Mesothelial cell of epicardium (in vitro differentiated cells): ENCODE measurements at places on chromosomes 13 and 19.

DNA sequence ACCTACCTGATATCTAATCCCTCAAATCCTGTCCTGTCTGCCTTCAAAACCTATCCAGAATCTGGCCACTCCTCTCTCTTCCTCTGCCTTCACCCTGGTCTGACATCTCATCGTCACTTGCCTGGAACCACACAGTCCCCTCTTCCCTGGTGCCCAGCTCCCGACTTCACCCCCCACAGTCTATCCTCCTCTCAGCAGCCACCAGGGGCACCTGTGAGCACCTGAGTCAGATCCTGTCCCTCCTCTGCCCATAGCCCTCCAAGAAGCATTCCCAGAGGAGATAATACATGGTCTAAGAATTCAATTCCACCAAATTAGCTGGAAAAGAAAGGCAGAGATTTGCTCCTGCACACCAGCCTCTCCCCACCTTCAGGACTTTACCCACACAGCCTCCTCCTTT lies 48.9 kb downstream of the ZNRF4 start:
- no peak for DNase-seq

- no peak for DNase-seq
Observed at GRCh38 chr19:10001899-10002298, 8.4 kb downstream of the COL5A3 start.

GRCh38 chr19:20244356-20244755 lies 77.3 kb downstream of the ZNF486 start:
- DNase-seq: no peak

DNA sequence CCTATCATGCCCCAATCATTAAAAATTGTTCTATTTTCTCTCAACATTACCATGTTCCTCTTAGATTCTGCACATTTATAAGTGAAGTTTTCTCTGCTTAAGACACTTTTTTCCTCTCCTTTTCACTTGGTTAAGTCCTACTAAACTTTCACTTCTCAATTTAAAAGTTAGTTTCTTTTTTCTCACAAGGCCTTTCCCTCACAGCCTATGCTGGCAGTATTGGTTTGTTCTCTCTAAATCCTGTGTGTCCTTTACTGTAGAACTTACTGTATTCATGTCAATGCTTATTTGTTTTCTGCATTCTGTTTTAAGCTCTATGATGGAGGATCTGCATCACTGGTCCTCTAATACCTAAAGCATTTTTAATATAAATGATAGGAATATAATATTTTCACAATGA lies 2816.6 kb downstream of the PCDH9 start:
- no peak for DNase-seq

GRCh38 chr13:86760620-86761019 lies 910.6 kb upstream of the SLITRK5 start:
- no peak for DNase-seq

DNA sequence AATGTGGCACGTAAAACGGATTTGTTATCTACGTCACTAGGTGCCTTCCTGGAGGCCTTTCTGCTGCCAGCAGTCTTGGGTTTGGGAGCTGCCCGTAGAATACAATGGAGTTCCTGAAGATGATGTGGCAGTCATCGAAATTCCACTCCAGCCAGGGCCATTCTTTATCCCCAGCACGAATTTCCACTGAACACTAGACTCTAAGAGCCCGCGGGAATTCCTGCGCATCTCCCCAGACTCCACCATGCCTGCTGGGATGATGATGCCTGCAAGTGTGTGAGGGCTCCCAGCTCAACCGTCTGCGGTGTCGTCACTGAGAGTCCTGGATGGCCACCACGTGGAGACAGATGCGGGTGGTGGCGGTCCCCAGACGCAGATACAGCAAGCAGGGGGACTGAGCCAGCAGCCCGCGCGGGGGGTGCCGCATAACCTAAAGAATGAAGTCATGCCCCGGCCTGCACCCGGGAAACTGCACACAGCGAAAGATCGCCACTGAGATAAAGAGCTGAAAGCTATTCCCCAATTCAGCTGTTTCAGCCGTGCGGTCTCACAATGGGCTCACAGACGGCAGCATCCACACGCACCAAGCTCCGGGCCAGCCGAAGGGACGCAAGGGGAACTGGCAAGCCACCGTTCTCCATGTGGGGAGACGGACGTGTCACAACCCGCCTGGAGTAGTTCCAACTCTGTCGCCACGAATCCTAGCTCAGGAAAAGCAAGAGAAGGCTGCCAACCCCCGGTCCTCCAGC lies 41.1 kb downstream of the COL4A1 start:
- DNase-seq: no peak

DNA sequence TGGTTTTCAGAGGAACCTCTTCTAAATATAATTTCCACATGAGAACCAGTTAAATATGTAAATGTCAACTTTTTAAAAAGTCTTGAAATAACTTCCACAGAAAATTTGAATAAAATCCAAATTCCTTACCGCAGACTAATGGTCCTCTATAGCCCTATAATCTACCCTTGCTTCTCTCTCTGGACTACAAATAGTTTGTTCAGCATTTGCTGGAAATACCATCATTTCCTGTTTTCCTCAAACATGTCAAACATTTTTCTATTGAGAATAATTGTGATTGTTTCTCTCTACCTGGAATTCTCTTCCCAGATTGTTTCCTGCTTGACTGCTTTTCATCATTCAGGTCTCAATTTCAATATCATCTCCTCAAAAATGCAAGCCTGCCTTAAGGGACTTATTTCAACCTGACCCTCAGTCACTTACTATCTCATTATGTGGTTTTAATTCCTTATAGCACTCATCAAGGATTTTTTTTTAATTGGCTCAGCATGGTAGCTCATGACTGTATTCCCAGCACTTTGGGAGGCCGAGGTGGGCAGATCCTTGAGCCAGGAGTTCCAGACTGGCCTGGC lies 898.9 kb upstream of the MIR17HG start:
- DNase-seq: no peak

- no peak for DNase-seq
Observed at GRCh38 chr19:13926715-13927114, 11.5 kb downstream of the PODNL1 start.

DNA sequence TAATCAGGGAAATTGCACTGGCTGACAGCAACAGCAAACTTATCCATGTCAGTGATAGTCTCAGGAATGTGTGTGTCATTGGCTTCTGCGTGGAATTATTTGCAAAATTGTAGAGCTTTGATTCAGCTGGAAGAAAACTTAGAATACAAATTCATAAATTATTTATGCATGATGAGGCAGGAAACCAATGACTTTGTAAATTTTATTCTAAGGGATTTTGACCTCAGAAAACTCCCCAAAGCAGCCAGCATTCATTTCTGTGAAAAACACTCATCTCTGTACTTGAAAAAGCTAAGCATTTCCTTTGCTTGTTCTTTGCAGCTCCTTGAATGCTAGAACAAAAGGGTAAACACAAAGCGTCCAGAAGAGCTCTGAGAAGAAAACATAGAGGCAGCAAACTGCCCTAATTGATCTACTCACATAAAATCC lies 162.4 kb downstream of the DCT start:
- DNase-seq: no peak

- no peak for DNase-seq
Observed at GRCh38 chr19:11105014-11105636, 15.9 kb downstream of the LDLR start.

DNA sequence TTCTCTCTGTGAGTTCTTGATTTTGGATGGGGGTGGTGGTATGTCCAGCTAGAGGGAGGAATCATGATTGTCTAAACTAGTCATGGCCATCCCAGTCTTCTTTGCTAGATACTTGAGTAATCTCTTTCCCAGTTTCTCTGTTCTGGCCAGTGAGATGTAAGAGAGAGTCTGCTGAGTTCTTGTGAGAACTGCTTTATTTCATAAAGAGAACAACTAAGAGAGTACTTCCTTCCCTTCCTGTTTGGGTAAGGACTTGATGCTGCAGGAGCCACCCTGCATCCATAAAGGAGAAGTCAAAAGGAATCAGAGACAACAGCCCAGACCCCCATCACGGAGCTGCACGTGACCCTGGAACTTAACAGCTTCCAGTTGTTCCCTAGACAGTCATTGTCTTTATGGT lies 3.0 kb upstream of the RASL11A start:
- DNase-seq: no peak

DNA sequence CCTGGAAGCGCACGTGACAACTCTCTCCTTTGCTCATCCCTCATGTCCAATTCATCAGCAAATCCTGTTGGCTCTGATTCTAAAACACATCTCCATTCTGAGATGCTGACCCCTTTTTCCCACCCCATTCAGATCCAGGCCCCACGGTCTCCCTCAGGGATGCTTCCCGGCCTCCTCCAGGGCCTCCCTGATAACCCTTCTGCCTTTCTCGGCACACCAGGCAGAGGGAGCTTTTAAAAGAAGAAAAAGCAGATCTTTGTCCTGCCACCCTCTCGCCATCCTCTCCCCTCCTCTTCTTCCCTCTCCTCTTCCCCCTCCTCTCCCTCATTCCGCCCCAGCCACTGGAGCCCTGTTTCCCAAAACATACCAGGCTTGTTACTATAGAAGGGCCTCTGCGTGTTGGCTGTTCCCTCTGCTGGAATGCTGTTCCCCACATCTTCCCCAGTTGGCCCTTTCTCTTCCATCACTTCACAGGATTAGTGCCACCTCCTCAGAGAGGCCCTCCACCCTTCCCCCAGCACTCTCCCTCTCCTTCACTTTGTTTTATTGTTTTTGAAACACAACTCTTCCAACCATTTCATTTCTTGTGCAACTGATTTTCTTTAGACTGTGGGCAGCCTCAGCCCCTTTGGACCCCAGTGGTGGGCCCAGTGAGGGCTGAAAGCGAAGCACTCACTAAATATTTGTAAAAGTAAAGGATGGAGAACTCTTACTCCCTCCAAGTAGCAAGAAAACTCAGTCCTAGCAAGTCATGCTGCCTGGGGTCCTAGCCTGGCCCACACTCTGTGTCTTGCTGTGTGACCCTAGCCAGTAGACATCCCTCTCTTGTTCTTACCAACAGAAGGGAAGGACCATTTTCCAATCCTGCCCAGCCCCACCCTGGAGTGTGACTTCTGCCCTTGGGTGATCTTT lies 2.5 kb upstream of the CRLF1 start:
- no peak for DNase-seq

GRCh38 chr13:53028637-53029203 lies at the start of gene OLFM4:
OLFM4 (plus strand) TSS chr13:53028813; CDS start chr13:53028837, 24 bp downstream.
- DNase-seq: no peak

DNA sequence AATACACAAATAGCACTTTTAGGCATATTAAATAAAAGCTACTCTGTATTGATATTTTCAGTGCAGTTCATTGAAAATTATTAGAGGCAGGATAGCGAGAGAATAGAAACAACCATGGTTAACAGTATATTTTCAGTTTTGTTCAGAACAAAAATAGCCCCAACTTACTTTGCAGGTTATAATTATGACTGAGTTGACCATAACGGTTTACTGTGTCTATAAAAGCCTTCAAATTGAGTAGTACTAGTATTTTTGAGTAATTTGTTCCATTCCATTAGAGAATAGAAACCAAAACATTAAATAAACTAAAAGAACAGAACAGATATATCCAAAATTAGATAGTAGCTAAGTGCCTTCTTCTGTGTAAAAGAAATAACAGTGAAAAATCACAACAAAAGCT lies 1108.4 kb upstream of the PCDH20 start:
- DNase-seq: no peak

GRCh38 chr19:37942516-37942902 lies 35.5 kb downstream of the SIPA1L3 start:
- DNase-seq: no peak

GRCh38 chr13:20391597-20392452 lies 133.8 kb downstream of the CRYL1 start:
- no peak for DNase-seq

GRCh38 chr19:296476-297225 lies 5.4 kb upstream of the PLPP2 start:
- no peak for DNase-seq

DNA sequence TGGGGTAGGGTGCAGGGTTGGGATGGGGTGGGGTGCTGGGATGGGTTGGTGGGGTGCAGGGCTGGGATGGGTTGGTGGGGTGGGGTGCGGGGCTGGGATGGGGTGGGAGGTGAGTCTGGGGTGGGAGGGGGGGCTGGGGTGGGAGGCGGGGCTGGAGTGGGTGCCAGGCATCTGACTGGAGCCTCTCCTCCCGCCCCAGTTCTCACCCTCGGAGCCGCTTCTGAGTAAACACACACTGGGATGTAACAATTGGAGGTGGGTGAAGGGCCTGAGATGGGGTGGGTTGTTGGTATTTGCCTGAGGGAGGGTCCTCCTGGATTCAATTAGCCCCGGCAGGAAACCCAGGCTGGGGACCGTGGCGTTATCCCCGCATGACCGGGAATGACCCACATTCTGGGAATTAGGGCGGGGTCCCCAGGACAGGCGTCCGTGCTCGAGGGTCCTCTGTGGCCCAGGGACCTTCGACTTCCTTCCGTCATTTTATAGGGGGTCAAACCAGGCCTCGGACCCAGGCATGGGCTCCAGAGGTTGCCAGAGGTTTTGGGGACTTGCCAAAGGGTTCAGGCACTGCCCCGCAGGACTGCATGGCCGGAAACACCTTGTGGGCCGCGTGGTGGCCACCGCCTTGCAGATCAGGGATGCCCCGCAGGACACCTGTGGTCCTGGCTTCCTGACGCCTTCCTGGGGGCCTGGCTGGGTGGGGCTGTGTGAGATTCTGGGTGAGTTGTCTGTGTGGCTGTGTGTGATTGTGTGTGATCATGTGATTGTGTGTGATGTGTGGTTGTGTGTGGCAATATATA lies 1.4 kb downstream of the TMPRSS9 start:
- no peak for DNase-seq

DNA sequence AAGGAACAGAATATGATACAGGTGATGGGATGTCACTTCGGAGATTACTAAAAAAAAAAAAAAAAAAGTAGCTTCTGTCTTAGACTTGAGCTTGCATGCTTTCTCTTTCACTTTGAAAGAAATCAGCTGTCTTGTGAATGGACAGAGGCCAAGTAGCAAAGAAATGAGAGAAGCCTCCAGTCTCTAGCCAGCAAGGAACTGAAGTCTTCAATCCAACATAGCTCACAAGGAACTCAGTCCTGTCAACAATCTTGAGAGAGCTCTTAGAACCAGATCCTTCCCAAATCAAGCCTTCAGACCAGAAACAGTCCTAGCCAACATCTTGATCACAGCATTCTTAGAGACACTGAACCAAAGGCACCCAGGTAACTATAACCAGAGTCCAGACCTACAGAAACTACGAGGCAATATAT lies 7.7 kb downstream of the N4BP2L2 start:
- no peak for DNase-seq

DNA sequence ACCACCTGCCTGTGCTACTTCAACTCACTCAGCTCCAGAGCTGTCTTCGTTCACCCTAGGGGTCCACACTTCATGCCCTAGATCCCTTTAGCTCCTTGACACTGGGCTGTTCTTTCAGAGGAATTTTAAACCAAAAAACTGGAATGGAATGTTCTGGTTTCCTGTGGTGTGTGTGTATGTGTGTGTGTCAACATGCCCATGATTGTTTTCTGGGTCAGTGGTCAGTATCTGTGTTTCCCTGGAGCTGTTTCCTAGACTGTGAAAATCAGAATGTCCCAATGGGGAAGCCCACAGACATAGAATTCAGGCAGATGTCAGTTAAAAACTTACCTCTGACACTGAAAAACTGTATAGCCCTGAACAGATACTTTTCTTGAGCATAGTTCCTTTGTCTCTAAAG lies 1.3 kb downstream of the PMIS2 start:
- no peak for DNase-seq
